ENCODE measurements at places on chromosomes 1 and 21.

- DNase-seq = no peak
- H3K36me3 ChIP-seq = no peaks in the 10 kb centered on the region
- H3K4me3 ChIP-seq = no peak overlapping the region
- no peaks in the 10 kb centered on the region for H3K4me1 ChIP-seq
- H3K27me3 ChIP-seq = no peaks in the 10 kb centered on the region
Observed at GRCh38 chr21:44420416-44421205, 34.7 kb upstream of the LRRC3 start.

DNA sequence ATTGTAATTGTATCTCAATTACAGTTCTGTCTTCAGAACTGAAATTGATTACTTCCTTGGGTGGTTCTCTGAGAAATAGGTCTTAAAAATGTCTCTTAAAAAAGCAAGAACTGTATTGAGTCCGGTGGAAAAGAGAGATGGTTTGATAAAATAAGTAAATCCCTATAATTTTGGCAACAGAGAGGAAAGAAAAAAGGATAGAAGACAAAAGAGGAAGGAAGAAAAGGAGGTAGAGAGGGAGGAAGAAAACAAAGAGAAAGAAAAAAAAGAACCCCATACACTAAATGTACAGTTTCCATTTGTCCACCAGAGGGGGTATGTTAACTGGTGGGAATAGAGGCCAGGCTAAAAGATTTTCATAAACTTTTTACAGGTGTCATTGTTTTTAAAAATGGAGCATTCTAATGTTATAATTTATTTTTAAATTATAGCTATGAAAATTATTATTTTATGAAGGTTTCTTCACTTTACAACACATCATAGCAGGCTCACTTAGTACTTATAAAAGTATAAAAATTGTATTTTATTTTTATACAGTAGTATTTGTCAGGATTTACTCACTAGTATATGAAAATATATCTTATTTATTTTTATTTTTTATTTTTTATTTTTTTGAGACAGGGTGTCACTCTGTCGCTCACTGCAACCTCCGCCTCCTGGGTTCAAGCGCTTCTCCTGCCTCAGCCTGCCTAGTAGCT is 2.1 kb upstream of the UBE2T start:
- H3K4me1 ChIP-seq = peaks cover 10% of the 10 kb centered on the region
- H3K4me3 ChIP-seq = no peak overlapping the region
- H3K27me3 ChIP-seq = no peaks in the 10 kb centered on the region
- DNase-seq = no peak

- H3K4me3 ChIP-seq = no peak overlapping the region
- DNase-seq = no peak
- no peaks in the 10 kb centered on the region for H3K4me1 ChIP-seq
- H3K27me3 ChIP-seq = peaks cover 5% of the 10 kb centered on the region
- no peak overlapping the region for H3K27ac ChIP-seq
- H3K36me3 ChIP-seq = no peaks in the 10 kb centered on the region
Observed at GRCh38 chr1:244074559-244075171, 23.6 kb downstream of the ZBTB18 start.

- H3K4me1 ChIP-seq = no peaks in the 10 kb centered on the region
- no peaks in the 10 kb centered on the region for H3K27me3 ChIP-seq
Observed at GRCh38 chr1:107135463-107135862, 5.4 kb upstream of the NTNG1 start.

- no peaks in the 10 kb centered on the region for H3K4me1 ChIP-seq
- no peak overlapping the region for H3K4me3 ChIP-seq
- no peaks in the 10 kb centered on the region for H3K36me3 ChIP-seq
- no peak overlapping the region for H3K27ac ChIP-seq
Observed at GRCh38 chr21:14630556-14631069, 84.5 kb upstream of the SAMSN1 start.

GRCh38 chr1:99737016-99737415 is 29.4 kb downstream of the FRRS1 start:
- DNase-seq = no peak
- no peak overlapping the region for H3K27ac ChIP-seq
- H3K4me3 ChIP-seq = no peak overlapping the region
- no peaks in the 10 kb centered on the region for H3K36me3 ChIP-seq
- no peaks in the 10 kb centered on the region for H3K4me1 ChIP-seq
- H3K27me3 ChIP-seq = no peaks in the 10 kb centered on the region

GRCh38 chr1:107433635-107434360 is 293.0 kb downstream of the NTNG1 start:
- no peak overlapping the region for H3K27ac ChIP-seq
- no peaks in the 10 kb centered on the region for H3K4me1 ChIP-seq
- no peaks in the 10 kb centered on the region for H3K27me3 ChIP-seq
- DNase-seq = no peak
- H3K4me3 ChIP-seq = no peak overlapping the region

DNA sequence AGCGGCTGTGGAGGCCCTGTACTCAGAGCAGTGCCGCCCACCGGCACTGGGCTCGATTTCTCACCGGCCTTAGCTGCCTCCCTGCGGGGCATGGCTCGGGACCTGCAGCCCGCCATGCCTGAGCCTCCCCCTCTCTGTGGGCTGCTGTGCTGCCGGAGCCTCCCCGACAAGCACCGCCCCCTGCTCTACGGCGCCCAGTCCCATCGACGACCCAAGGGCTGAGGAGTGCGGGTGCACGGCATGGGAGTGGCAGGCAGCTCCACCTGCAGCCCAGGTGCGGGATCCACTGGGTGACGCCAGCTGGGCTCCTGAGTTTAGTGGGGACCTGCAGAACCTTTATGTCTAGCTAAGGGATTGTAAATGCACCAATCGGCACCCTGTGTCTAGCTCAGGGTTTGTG is 5.2 kb upstream of the SOD1 start:
- H3K4me3 ChIP-seq = no peak overlapping the region
- H3K27ac ChIP-seq = no peak overlapping the region
- DNase-seq = no peak
- no peaks in the 10 kb centered on the region for H3K36me3 ChIP-seq
- H3K4me1 ChIP-seq = no peaks in the 10 kb centered on the region

GRCh38 chr1:44783697-44784093 is 4.3 kb downstream of the BEST4 start:
- no peak for DNase-seq
- no peak overlapping the region for H3K27ac ChIP-seq
- H3K36me3 ChIP-seq = no peaks in the 10 kb centered on the region
- H3K27me3 ChIP-seq = no peaks in the 10 kb centered on the region
- no peaks in the 10 kb centered on the region for H3K4me1 ChIP-seq

DNA sequence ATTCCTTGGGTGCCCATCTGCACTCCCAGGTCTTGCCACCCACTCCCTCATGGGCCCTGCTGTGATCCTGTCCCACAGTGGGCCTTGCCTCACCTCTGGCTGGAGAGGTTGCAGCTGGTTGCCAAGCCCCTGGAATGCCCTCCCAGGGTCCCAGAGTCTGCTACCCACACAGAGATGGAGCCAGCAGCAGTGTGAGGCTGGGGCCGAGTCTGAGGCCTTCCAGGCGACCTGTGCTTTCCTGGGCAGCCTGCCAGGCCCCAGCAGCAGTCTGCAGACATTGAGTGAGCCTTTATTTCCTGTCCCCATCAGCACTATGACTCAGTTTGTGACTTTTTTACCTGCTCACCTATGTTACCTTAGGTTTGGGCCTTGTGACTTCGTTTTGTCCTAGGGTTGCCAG is 25.0 kb upstream of the TSPAN2 start:
- DNase-seq = no peak
- no peak overlapping the region for H3K4me3 ChIP-seq
- H3K27me3 ChIP-seq = no peaks in the 10 kb centered on the region
- no peak overlapping the region for H3K27ac ChIP-seq

GRCh38 chr21:15274701-15275485 is 210.1 kb upstream of the NRIP1 start:
- no peak for DNase-seq
- no peak overlapping the region for H3K27ac ChIP-seq
- no peak overlapping the region for H3K4me3 ChIP-seq

DNA sequence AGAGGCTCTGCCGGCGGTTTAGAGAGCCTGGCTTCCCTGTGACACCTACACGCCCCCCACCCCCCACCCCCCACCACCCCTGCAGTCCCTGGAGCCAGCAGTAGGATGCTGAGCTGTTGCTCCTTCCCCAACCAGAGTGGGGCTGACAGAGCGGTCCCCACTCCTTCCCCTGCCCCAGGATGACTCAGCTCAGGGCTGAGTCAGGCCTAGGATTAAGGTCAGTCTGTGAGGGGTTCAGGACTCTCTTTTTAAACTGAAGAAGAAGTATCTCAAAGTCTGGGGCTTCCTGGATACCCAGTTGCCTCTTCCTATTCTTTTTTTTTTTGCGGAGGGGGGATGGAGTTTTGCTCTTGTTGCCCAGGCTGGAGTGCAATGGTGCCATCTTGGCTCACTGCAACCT is 19.1 kb downstream of the DMBX1 start:
- H3K4me3 ChIP-seq = no peak overlapping the region
- no peak for DNase-seq
- H3K27me3 ChIP-seq = no peaks in the 10 kb centered on the region
- H3K4me1 ChIP-seq = no peaks in the 10 kb centered on the region
- no peak overlapping the region for H3K27ac ChIP-seq

GRCh38 chr1:11783556-11783955 is 21.6 kb downstream of the C1orf167 start:
- no peak overlapping the region for H3K27ac ChIP-seq
- H3K36me3 ChIP-seq = no peaks in the 10 kb centered on the region
- DNase-seq = no peak
- peaks cover 13% of the 10 kb centered on the region for H3K4me1 ChIP-seq

GRCh38 chr1:239784896-239785295 is 306.8 kb upstream of the FMN2 start:
- no peak overlapping the region for H3K27ac ChIP-seq
- H3K36me3 ChIP-seq = no peaks in the 10 kb centered on the region
- DNase-seq = no peak

- no peak overlapping the region for H3K27ac ChIP-seq
- no peak overlapping the region for H3K4me3 ChIP-seq
- no peaks in the 10 kb centered on the region for H3K27me3 ChIP-seq
- H3K4me1 ChIP-seq = no peaks in the 10 kb centered on the region
Observed at GRCh38 chr1:206490771-206491405, 16.4 kb upstream of the RASSF5 start.

DNA sequence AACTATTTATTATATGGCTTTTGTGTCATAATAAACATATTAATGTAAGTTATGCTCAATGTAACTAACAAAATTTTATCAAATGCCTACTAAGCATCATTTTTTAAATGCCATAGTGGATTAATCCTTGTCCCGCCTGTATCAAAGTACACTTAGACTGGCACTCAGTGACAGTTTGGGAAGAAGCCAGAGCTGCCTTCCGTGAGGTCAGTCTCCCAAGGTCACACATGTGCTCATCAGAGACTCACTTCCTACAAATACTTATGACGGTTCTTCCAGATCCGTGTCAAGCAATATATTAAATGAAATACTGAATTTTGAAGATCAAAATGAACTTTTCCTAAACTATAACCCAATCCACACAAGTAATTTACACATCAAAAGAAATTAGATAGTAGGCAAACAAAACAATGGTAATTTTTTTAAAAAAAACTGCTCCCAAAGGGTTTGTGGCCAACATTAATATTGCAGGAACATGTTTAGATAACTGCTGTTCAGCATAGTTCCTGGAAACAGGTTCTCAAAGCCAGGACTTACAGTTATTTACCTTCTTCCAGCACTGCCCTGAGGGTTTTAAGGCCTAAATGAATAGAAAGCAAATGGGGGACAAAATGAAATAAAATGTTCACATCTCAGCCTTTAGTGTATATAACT is 27.2 kb downstream of the WLS start:
- no peaks in the 10 kb centered on the region for H3K27me3 ChIP-seq
- H3K36me3 ChIP-seq = no peaks in the 10 kb centered on the region
- DNase-seq = no peak

DNA sequence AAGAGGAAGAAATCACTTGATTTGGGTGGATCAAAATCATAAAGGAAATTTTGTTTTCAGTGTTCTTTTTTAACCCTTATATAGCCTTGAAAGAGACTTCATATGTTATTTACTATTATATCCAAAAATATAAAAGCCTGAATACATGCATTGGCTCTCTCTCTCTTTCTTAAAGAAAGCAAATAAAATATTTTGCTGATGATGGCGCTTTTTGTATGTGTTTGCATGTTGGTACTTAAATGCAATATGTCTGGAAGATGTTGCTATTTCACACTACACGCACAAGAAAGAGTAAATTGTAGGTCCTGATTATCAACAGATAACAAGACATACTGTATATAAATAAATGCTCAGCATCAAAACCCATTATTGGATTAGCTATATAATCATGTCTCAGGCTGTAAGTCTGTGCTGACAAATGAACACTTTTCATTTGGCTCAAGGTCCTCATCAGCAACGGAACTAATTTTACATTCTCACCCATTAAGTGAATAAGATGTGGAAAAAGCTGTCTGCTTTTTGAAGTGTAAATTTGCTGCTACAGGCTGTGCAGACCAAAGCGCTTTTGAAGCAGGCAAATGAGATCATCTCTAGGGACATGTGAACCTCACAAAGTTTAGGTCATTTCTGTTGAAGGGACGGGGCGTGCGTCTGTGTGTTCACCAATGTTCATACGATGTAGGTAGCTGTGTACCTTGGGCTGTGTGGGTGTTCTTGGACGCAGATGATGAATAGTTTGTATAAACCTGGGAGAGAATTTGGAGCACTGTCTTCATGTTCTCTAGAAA is 122.4 kb upstream of the LMO4 start:
- no peak for DNase-seq
- no peak overlapping the region for H3K27ac ChIP-seq
- no peaks in the 10 kb centered on the region for H3K27me3 ChIP-seq
- no peaks in the 10 kb centered on the region for H3K4me1 ChIP-seq
- H3K36me3 ChIP-seq = no peaks in the 10 kb centered on the region

- no peaks in the 10 kb centered on the region for H3K4me1 ChIP-seq
- H3K36me3 ChIP-seq = no peaks in the 10 kb centered on the region
- no peak overlapping the region for H3K27ac ChIP-seq
- DNase-seq = no peak
- H3K4me3 ChIP-seq = no peak overlapping the region
- H3K27me3 ChIP-seq = no peaks in the 10 kb centered on the region
Observed at GRCh38 chr1:194629011-194629410, 1442.6 kb upstream of the B3GALT2 start.

DNA sequence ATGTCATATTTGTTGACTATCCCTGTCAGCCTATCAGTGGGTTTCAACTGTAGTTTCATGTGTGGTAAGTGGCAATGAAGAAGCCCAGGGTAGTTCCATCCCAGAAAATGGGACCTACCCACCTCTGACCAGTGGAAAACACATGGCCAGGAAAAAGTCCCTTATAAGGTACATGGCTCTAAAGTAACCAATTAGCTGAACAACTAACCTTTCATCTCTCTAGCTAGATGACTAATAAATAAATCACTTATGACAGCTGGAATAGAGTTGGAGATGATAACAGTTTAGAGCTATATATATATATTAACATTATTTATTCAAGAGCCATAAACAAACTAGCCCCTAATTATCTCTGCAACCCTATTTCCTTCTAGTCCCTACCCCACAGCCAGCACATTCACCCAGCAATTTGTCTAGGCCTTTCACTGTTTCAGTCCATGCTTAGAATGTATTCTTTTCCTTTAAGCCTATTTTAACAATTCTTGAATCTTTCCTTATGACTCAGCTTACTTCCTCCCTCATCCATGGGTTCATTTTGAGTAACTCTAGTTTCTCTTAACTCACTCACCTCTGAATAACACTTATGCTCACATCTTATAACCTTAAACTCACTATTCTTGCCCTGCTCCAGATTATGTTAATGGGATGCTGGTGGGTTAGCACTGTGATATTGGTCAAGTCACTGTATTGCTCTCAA is 83.7 kb downstream of the TNFSF18 start:
- no peak for DNase-seq
- no peaks in the 10 kb centered on the region for H3K36me3 ChIP-seq
- no peak overlapping the region for H3K27ac ChIP-seq
- no peaks in the 10 kb centered on the region for H3K4me1 ChIP-seq
- no peaks in the 10 kb centered on the region for H3K27me3 ChIP-seq
